Renal cortical epithelial cell (primary cell): ENCODE measurements at places on chromosomes 1 and 21. TPM values are rescaled to one million over a fixed set of nuclear protein-coding genes. Genes with fewer than 3 reads are reported as not detected.

GRCh38 chr1:233721004-233721595 is 107.2 kb downstream of the KCNK1 start:
- DNase-seq = peak; percentile 70

DNA sequence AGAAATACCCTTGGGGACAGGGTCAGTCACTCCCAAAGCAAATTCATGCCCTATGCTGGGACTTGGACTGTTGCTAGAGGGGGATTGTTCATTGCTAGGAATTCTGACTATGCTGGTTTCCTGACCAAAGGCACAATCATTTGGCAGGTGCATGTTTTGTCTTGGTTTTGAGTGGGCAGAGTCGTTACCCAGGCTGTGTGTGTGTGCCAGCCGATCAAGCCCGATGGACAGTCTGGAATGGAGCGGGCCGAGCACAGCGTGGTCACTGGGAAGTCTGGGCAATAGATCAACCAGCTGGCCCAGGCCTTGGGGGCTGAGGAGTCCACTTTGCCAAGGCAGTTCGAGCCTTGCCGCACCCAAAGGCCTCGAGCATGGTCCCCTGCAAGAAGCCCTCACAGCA is 60.9 kb downstream of the HTR6 start:
- DNase-seq = peak; percentile 75

DNA sequence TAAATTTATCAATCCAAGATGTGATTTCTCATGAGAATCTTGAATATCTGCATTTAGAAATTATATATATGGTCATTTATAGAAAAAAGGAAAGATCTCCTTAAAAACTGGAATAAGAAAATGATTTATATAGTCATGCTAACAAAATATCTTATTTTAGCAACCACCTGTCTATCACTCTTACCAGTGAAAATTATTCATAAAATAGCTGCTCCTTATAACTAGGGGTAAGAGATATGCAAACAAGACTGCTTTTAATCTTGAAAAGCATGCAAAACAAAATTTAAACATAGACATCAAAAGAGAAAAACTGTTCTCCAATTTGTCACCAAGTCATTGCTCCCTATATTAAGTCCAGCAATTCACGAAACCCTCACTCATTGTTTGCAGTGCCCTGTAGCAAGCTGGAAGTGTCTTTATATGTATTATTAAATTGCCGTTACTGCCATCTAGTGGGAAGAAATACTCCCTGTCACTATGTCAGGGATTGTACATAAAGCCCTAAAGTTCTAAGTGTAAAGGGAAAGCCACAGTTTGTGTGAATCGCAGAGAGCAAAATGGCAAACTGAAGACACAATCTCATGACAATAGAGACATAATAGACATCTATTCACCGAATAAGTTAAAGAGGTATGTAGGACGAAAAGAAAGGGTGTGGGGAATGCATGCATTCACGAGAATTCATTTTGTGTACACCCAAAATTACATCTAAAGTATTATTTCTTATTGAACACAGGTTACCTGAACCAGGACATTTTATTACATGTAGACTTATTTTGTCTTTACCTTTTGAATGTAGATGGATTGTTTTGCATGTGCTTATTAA is 600.5 kb downstream of the USP25 start:
- peak; percentile 82 for DNase-seq

DNA sequence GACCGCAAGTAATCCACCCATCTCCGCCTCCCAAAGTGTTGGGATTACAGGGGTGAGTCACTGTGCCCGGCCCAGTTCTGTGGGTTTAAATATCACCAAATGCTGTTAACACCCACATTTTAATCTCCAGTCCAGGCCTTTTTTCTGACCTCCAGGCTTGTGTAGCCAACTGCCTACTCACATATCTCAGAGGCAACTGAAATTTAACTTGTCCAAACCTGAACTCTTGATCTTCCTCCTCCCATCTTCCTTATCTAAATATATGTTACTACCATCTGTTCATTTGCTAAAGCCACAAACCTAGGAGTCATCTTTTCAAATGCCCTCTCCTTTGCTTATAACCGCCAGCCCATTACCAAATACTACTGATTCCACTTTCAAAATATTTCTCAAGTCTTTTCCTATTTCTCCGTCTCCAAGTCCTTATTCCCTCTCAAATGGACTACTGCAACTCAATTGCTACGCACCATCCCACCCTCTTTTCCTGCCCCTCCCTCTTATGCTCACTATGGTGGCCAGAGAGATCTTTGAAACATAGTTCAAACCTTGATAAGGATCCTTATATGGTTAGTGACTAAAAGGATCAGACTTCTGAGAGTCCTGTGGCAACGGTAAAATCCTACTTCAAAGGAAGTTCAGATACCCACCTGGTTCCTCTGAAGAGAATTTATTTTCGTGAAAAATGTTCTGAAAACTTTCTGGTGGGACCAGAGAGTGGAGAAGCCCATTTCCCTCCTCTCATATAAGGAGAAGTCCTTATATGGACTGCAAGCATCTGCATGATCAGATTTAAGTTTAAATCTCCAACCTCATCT is 78.5 kb upstream of the CDC42BPA start:
- DNase-seq = no peak

GRCh38 chr1:28934676-28935075 is 20.3 kb downstream of the EPB41 start:
- DNase-seq = no peak

- DNase-seq = peak; percentile 39
Observed at GRCh38 chr1:94820936-94821335, 779 bp downstream of the SLC44A3 start.

DNA sequence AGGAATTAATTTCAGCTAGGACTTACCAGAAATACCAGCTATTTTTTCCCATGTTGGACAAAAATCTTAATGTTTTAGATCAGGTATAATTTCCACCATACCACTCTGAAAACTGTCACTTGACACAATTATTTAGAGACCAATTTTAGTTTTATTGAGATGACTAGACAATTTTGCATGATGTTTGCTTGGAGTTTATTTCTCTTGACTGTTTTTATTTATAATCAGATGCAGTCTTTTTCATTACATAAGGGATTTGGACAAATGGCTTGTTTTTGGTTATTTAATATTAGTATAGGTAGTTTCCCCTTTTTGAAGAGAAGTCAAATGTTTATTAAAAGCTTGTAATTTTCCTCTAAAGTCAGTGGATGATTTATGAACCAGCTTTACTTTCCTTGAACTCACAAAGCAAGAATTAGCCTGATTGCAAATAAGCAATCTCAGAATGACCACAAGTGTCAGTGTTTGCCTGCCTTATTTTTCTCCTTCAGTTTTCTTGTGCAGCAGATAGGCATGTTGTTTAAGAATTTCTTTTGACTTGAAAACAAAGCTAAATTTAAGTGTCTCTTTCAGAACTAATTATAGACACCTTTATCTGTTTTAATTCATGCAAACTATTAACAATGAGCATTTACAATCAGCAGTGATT is 3.8 kb upstream of the B3GALT2 start:
- peak; percentile 46 for DNase-seq

DNA sequence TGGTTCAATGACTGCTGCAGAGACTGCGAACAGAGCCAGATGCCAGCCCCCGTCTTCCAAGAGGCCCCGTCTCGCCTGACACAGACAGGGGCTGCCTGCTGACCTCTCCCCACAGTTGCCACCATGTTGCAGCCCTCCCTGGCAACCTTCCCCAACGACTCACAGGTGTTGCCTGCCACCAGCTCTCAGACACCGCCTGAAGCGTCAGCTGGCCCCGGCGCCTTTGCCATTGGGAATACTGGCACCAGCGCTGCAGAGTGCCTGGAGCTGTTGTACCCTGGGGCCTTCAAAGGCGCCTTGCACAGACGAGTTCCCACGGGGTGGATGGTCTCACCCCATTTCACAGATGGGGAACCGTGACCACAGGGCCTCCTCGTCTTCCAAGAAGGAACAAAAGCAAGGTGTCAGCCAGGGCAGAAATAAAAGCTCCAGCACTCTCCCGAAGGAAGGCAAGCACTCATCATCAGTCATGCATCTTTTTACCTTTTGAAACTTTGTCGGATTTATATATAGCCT is 167.0 kb downstream of the ADSS2 start:
- DNase-seq = no peak

DNA sequence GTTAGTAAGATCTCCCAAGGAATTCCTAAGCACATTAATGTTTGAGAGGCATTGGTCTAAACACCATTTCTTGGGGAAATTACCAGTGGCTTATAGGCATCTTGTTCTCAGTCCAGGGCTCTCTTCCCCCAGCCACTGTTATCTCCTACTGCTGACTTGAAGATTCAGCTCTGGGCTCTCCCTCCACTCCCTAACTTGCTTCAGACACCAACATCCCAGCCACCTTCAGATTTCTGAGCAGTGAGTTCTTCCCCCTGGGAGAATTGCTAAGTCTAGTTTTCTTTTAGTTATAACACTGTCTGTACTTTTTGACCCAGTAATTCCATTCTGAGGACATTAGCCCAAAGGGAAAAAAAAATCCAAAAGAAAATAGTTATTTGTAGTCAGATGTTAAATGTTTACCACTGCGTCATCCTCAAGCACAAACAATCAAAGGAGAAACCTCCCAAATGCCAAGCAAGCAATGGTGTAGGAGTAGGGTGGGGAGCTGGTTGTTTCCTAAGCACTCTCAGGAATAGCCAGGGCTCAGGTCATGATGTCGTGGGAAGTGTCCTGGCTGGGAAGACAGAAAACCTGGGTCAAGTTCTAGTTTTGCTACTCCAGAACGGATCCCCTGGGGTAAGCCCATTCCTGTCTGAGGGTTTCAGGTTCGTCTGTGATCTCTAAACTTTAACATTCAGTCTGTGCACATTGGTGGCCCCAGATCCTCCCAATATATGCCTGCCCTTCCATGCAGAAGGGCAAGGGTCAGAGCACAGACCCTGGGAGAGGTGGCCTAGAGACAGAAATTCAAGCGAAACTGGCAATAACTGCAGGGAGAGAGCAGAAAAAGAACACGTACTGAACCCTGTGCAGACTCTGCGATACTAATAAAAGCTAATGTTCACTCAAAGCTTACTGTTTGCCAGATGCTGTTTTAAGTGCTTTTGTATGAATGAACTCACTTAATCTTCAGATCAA is 191.1 kb upstream of the FGGY start:
- no peak for DNase-seq

- no peak for DNase-seq
Observed at GRCh38 chr1:157178490-157178889, 40.3 kb upstream of the ETV3 start.

DNA sequence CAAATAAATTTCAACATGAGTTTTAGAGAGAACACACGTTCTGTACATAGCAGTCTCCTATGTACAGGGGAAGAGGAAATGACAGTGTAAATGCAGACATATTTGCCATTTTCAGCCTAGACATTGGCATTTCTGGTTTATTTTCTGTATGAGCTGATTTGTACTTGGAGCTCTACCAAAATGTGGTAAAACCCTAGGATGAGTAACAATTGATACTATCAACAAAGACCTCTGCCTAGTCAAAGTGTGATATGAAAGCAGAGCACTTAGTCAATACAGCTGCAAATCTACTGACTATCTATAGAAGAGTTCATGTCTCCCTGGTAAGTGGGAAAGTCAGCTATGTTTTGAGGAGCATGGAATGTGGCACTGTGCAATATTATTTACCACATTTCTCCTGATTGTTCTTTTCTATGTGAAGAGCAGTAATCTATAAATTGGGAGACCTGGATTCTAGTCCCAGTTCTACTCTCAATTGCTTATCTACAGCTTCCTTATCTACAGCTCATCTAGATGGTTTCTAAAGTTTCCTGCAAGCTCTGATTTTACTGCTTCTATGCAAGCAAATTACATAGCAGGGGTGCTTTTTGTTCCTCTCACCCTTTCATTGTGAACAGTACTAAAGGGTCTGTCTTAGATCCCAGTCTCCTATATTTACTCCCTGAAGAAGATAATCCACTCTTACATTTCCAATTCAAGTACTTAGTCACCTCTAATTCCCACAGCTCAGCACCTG is 334.2 kb downstream of the NTNG1 start:
- no peak for DNase-seq

DNA sequence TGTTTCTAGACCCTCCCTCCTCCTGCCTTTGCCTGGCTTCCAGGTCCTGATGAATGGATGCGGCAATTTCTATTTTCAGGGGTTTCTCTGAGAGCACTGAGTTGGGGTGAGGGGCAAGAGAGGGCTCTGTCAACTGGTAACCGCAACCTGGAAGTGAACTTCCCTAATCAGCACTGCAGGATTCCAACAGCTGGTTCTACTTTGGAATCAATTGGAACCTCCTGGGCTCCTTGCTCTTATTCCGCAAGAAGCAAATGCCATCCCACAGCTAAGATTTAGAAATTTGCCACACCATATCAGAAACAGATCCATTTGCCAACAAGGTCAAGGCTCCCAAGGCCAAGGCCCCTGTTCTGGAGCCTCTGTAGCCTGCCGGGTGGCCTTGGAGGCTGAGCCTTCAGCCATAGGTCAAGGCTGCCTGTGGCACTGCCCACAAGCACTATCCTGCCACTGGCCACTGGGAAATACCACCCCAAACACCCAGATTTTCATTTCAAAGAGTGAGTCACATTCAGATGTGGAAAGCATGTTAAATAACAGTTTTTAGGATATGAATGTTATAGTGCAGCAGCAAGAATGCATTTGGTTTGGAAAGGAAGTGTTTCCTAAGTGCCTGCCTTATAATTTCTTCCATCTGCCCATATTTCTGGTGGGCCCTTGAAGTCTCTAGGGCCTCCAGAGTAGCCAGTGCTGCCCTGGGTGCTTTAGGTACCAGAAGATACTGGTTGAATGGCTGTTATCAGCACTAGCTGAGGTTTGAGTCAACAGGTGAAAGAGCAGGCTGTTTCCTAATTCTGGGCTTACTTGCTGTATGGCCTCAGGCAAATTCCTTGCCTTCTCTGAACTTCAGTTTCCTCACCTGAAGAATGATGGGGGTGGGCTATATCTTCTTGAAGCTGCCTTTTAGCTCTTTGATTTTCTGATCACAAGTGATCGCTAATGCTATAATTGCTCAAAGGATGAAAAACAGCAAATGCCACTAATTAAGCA is 56.3 kb upstream of the JUN start:
- no peak for DNase-seq

GRCh38 chr1:66542314-66542713 is 8.4 kb downstream of the SGIP1 start:
- no peak for DNase-seq

DNA sequence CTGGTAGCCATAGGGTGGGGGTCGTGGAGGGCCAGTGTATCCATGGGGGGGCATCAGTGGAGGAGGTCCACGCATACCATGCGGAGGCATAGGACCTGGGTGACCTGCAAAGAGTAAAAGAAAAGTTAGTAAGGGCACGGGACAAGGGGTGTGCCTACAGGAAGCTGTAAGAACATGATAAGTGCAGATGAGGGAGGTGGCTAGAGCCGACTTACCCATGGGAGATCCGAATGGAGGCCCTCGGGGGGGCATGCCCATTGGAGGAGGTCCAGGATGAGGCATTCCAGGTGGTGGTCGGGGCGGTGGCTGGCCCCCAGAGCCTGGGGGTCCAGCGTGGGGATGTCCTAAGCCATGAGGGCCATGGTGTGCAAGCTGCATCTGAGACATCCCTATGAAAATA is 4.0 kb downstream of the SF3B4 start:
- DNase-seq = no peak

Gene SPATA1
- 1.3 TPM in 1 of 2 replicates, not detected in the other for total RNA-seq

Gene RSPH1
- 1.0 and 3.6 TPM in 2 replicates for total RNA-seq

Gene MARCKSL1
- total RNA-seq = 32.8 and 70.9 TPM in 2 replicates

Gene KRTAP11-1
- total RNA-seq = not detected in 2 replicates

Gene AADACL4
- total RNA-seq = not detected in 2 replicates
